T-helper 2 cell (primary cell): ENCODE measurements at places on chromosomes 2 and 18.

DNA sequence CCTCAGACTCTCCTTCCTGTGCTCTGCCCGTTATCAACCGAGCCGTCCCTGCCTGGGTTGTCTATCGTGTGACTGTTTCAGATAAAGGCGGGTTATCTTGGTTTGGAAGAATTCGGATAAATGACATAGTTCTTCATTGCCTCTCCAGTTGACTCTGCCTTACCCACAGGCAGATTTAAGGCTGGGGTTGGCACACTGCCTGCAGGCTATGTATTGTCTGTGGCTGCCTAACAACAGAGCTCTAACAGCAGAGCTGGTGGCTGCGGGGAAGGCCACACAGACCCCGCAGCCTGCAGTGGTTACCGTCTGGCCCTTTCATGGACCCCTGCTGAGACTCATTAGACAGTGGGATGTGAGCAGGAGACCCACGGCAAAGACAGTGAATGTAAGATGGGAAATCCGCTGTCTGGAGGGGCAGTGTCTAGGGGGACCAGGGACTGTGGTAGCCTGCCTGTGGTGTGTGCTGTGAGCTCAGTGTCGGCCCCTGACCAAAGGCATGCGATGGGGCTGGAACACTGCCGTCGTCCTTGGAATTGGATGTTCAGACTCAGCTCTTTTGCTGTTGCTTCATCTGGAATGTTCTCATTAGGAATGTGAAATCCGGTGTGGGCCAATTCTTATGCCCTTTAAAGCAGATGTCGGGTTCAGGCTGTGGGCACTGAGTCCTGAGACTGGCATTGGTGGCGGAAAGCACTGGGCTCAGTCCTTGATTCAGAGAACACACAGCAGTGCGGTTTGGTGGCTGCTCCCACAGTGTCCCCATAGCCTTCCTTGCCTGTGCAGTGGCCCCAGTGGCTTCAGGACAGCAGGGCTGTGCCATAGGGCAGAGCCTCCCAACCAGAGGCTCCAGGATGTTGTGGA, 44.5 kb downstream of the SH3RF3 start:
- no peak for DNase-seq

- peak; percentile 58 for DNase-seq
Measured at GRCh38 chr18:79405019-79405780, 9.5 kb downstream of the NFATC1 start.

- no peak for DNase-seq
Measured at GRCh38 chr2:101962309-101962708, 29.5 kb upstream of the IL1R2 start.

DNA sequence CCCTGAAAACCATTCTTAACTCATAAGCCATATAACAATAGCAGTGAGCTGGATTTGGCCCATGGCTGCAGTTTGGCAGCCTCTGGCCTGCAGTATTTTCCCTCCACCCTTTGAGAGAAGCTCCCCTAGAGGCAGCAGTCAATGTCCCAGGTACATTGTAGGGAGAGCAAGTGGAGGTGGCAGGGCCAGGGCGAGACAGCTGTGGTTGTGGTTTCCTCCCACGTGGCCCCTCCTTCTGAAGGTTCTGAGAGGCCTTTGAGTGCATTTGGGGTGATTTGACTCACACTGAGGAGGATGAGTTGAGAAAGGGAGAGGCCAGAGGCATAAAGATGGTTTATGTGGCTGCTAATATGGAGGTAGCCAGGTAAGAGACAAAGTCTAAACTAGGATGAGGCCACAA, 45.5 kb upstream of the LDAH start:
- peak; percentile 90 for DNase-seq

DNA sequence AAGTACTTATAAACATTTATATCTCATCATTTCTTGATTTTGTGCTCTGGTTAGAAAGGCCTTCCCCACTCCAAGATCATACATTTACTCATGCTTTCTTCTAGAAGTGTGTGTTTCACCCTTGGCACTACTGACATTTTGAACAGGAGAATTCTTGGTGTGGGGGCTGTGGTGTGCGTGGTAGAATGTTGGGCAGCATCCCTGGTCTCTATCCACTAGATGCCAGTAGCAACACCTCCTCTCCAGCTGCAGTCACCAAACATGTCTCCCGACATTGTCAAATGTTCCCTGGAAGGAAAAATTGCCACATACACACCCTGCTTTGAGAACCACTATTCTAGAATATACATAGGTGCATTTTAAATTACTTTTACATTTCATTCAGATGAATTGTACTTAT, 8.7 kb upstream of the TGIF1 start:
- no peak for DNase-seq

- no peak for DNase-seq
Measured at GRCh38 chr18:10973567-10974203, 175.7 kb downstream of the PIEZO2 start.

GRCh38 chr2:64455545-64455944, 1.6 kb downstream of the LGALSL start:
- DNase-seq: no peak
